Glomerular endothelial cell (primary cell): ENCODE measurements at places on chromosomes 3 and 15. TPM values are rescaled to one million over a fixed set of nuclear protein-coding genes. Genes with fewer than 3 reads are reported as not detected.

Gene CLDN18
- not detected in 2 replicates for total RNA-seq

Gene ASB14
- not detected in 2 replicates for total RNA-seq

Gene SLC35G2
- total RNA-seq = 9.5 and 15.6 TPM in 2 replicates

Gene GANC
- 12.1 and 14.1 TPM in 2 replicates for total RNA-seq

Gene GOLGA6B
- not detected in 2 replicates for total RNA-seq

Gene UPK1B
- total RNA-seq = 1.5 and 2.2 TPM in 2 replicates

Gene C3orf20
- total RNA-seq = not detected in 2 replicates

Gene WDR72
- total RNA-seq = 0.34 TPM in 1 of 2 replicates, not detected in the other

Gene CHRD
- total RNA-seq = 0.78 and 1.9 TPM in 2 replicates

Gene IQCH
- 1.1 and 1.5 TPM in 2 replicates for total RNA-seq

Gene CSPG4
- total RNA-seq = 3.0 and 15.6 TPM in 2 replicates

Gene SHISA5
- 297 and 305 TPM in 2 replicates for total RNA-seq

Gene GPR87
- 0.53 TPM in 1 of 2 replicates, not detected in the other for total RNA-seq

Gene ADAMTS17
- not detected in 2 replicates for total RNA-seq

Gene NRG4
- total RNA-seq = not detected in 2 replicates

Gene AGBL1
- total RNA-seq = not detected in 2 replicates

Gene CCR8
- not detected in 2 replicates for total RNA-seq

Gene TRAT1
- not detected in 2 replicates for total RNA-seq

Gene TUBGCP5
- 12.8 and 14.7 TPM in 2 replicates for total RNA-seq

Gene AHSG
- total RNA-seq = not detected in 2 replicates

Gene RHOV
- 0.10 and 0.23 TPM in 2 replicates for total RNA-seq

Gene KBTBD12
- total RNA-seq = not detected in 2 replicates

Gene LMCD1
- 13.4 and 23.9 TPM in 2 replicates for total RNA-seq

Gene ISLR
- total RNA-seq = 0.39 and 0.47 TPM in 2 replicates

Gene ARGFX
- total RNA-seq = not detected in 2 replicates

Gene TRMT10C
- 22.6 and 33.6 TPM in 2 replicates for total RNA-seq

Gene CGNL1
- total RNA-seq = 9.9 and 26.7 TPM in 2 replicates
